ENCODE measurements at places on chromosomes 6 and 20. TPM values are rescaled to one million over a fixed set of nuclear protein-coding genes. Genes with fewer than 3 reads are reported as not detected.

DNA sequence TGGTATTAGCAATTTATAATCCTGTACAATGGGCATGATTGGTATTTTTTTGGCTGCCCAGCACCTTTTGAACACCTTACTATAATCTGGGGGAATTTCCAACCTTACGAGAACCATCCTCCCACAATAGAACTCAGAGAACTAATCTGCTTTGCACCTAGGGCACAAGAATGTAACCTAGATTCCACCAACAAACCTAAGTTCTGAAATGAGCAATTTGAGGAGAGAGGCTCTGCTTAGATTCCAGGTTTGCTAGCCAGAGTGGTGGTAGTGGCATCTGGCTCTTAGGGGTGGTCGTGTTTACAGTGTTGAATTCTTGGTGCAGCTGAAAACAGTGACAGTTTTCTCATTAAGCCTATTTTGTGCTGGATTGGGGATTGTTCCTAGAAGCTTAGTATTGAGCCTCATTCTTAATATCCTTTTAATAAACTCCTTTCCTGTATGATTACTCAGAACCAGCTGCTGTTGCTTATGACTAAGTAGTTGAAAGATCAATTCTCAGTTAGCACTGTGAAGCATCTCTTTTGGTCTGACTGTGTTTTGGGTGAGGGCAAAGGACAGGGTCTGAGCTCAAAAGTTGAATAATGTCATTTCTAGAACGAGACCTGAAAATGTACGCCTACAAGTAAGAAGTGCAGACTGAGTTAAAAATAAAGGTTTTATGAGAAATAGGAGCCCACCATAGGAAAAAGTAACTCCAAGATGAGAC, 385.6 kb downstream of the CDKAL1 start:
- DNase-seq, result no peak

MICB gene
- total RNA-seq, result 21.4 TPM

DNA sequence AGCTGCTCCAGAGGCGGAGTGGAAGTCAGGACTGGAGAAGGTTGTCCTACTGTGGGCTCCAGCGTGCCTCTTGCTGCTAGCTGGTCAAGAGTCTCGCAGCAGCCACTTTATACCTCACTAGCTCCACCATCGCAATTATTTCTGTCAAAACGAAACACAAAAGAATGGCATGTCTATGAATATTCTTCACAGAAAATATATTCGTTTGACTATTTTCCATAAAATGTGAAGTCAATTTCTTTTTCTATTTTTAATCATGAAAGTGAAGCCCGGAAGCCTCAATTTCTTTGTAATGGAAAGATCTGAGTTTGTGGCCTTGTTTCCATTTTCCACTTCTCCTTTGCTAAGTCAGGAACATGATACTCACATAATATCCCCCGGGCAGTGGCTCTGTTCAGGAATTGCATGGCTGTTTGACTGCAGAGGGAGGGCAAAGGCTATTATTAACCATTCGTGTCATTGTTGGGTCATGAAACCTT, 51.7 kb downstream of the DTD1 start:
- DNase-seq, result no peak

THBS2 gene
- total RNA-seq, result not detected

DNA sequence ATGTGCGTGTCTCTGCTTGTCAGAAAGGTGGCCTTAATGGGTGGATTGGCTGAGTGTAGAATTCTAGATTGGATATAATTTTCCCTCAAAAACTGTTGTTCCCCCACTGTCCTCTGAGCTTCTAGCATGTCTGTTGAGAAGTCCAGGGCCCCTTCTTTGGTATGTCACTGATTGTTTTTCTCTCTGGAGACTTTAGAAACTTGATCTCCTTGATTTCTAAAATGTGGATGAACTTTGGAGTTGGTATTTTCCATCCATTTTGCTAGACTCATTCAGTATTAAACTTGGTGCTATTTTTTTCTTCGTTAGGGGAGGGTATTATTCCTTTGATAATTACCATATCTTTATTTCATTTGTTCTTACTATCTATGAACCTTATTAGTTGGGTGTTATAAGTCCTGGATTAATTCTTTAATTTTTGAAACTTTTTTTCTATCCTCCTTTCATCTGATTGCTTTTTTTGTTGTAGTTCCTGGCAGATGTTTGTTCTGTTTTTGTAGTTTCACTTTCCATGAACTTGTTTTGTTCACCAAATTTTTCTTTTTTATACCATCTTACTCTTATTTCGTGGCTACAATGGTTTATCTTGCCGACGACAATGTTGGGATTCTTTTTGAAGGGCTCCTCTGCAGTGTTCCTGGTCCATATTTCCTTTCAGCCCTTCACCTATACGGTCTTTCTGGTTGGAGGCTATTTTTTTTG, 68.4 kb downstream of the ARID1B start:
- DNase-seq, result no peak

- no peak for DNase-seq
Observed at GRCh38 chr6:109472132-109472995, 10.7 kb downstream of the ZBTB24 start.

GRCh38 chr6:129307845-129308244, 402.1 kb downstream of the ARHGAP18 start:
- DNase-seq, result no peak

DNA sequence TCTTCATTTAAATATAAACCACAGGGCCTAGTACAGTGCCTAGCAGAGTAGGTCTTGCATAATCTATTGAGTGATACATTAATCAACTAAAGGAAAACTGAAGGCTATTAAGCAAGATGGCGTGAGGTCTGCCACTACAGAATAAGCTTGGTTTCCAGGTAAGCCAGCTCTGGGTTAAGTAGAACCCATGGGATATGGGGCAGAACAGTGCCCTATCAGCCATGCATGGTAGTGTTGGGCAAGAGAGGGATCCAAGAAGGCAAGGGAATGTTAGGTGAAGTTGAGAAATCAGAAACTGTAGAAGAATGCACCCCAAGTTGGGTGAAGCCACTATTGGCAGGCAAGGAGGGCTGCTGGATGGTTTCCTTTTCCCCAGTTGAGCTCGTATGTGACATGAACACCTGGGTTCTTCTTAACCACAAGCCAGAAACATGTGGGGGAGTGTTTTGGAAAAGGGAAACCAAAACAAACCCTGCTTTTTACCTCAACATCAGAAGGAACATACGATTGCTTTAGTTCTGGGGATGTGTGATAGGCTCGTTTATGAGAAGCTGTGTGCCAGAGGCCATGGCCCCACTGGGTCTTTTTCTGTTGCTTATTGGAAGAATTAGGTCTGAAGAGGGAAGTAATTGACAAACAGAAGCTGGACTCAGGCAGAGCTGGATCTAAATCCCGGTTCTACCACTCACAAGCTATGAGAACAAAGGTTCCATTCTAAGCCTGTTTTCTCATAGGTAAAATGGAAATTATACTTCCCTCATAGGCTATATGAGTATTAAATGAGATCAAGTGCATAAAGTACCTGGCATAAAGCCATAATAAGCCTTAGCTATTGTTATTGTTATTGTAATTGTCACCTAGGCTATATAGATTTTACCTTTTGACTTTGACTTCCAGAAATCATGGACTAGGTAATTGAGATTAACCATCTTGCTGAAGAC, 33.5 kb downstream of the NEDD9 start:
- peak; percentile 66 for DNase-seq

EPHA7 gene
- total RNA-seq, result not detected

GRCh38 chr20:33388268-33388667, 13.1 kb downstream of the CDK5RAP1 start:
- DNase-seq, result no peak

GRCh38 chr6:114218437-114219340, 124.1 kb downstream of the HS3ST5 start:
- no peak for DNase-seq

MUC22 gene
- total RNA-seq, result not detected

SYTL3 gene
- 24.3 TPM for total RNA-seq

AP5S1 gene
- total RNA-seq, result 10.4 TPM

NOX3 gene
- total RNA-seq, result not detected

DEFB132 gene
- total RNA-seq, result not detected

PROCR gene
- total RNA-seq, result 0.61 TPM

- no peak for DNase-seq
Observed at GRCh38 chr6:118902726-118903125, 8.8 kb downstream of the ASF1A start.

DNA sequence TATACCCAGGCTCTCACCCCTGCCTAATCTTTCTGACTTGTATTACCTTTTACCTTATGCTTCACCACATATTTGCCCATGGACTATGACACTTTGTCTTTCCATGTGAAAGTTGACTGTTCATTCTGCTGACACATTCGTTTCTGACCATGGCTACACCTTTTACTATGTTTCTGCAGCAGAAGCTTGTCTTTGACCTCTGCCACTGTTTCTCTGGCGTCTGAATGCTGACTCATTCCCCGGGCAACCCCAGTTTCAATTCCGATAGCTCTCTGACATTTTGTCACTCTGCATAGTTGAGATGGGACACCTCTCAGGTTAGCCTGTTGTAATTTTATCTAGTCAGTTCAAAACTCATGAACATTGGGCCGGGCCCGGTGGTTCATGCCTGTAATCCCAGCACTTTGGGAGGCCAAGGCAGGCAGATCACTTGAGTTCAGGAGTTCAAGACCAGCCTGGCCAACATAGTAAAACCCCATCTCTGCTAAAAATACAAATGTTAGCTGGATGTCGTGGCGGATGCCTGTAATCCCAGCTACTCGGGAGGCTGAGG, 50.7 kb downstream of the SLC26A8 start:
- no peak for DNase-seq

GRCh38 chr6:33926451-33926850, 122.6 kb upstream of the MLN start:
- no peak for DNase-seq

GRCh38 chr6:107550241-107550840, 60.4 kb downstream of the SOBP start:
- DNase-seq, result no peak

DNA sequence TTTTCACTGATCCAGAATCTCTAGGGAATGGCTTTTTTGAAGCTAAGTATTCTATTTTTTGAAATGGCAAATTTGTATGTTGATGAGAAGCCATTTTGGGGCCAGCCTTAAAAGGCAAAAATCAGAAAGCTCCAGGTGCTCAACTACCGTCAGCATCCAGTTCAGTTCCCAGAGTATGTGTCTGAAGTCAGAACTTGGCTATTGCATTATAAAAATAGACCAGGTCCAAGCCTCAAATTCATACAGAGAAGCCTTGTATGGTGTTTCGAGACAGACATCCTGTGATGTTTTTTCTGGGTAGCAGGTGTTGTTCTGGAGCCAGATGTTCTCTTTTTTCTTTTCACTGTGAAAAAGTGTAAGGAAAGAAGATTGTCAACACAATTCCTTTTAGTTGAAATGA, 68.2 kb downstream of the CCN2 start:
- DNase-seq, result no peak

GRCh38 chr6:126170433-126170832, 169.5 kb upstream of the CENPW start:
- DNase-seq, result no peak

GSS gene
- total RNA-seq, result 41.0 TPM

GRCh38 chr6:6906570-6907213, 201.1 kb upstream of the RREB1 start:
- no peak for DNase-seq

- no peak for DNase-seq
Observed at GRCh38 chr6:2077826-2078225, 167.6 kb downstream of the GMDS start.

GRCh38 chr6:31094389-31094881, 17.9 kb downstream of the C6orf15 start:
- DNase-seq, result peak; percentile 55

- DNase-seq, result no peak
Observed at GRCh38 chr6:168273441-168274036, 46.0 kb downstream of the DACT2 start.

DNA sequence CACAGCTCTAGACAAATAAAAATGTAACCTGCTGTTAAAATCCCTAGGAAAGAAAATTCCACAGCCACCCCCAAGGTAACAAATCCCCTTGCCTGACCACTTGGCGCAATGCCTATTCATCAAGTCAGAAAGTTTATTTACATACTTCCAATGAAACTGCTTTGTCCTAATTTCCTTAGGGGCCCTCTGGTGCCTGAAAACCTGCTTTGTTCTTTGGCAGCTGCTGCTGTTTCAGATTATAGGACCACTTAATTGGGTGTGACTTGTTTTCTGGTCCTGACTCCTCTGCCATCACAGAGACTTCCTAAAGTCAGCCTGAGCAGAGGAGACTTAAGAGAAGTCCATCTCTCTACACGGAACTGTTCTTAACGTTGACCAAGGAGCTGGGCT, 323.6 kb downstream of the UBE3D start:
- no peak for DNase-seq

CDH26 gene
- total RNA-seq, result 4.1 TPM

DNA sequence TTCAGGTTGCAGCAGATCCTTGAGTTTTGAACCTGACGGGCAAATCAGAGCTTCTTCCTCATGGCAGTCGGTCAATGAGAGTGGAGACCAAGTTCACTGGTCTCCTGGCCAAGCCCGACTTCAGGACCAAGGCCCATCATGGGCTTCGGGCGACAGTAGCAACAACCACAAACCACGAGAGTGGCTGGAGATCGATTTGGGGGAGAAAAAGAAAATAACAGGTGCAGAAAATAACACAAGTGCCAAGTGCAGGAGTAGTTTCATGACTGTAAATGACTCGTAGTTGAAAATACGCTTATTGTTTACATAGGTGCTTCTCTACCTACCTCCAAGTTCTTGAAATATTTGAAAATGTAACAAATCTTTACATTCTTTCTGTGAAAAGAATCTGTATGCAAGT, 56.1 kb downstream of the DCBLD1 start:
- DNase-seq, result no peak

- peak; percentile 24 for DNase-seq
Observed at GRCh38 chr20:57680934-57681914, 28.6 kb downstream of the PMEPA1 start.

GRCh38 chr20:48246061-48246790, 460.9 kb upstream of the SULF2 start:
- DNase-seq, result no peak

GRCh38 chr6:30151580-30151979, 9.4 kb downstream of the TRIM10 start:
- DNase-seq, result no peak

SGK2 gene
- total RNA-seq, result 0.70 TPM

- no peak for DNase-seq
Observed at GRCh38 chr6:148996815-148997214, 250.0 kb downstream of the UST start.

- no peak for DNase-seq
Observed at GRCh38 chr20:50142812-50143211, 10.7 kb downstream of the PEDS1 start.
